ENCODE measurements at places on chromosomes 4 and X.
A peak's percentile ranks its signal among the peaks of the same experiment; 100 is the strongest.

DNA sequence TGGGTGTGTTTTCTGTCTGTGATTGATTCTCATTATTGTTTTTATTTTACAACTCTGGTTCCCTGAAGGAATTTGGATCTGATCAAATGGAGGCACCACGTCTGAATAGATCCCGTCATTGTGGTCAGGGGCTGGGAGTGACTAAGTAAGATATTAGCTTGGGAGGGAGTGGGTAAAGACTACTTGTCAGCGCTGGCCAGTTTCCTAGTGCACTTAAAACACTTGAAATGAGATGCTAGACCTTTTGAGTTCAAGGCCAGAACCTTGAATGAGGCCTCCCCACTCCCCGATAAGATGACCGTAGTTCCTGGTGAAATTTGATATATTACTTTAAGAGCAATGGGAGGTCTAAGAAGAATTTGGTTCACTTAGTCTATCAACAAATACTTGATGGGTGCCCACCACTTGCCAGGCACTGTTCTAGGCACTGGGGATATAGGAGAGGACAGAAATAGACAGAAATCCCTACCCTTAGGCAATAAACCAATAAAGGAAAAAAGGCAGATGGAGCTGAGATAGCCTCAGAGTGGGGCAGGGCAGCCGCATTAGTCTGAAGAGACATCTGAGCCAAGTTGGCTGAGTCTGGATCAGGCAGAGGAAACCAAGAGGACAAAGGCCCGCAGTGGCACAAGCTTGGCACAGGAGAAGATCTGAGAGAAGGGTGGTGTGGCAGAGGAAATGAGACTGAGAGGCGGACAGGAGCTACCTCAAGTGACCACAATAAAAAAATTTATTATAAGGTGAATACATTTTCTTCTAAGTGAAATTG lies 11.8 kb downstream of the FAM184B start:
- no peak for DNase-seq

GRCh38 chrX:119236623-119237561 lies 807 bp downstream of the PGRMC1 start:
- DNase-seq = peak; percentile 66

- no peak for DNase-seq
Observed at GRCh38 chrX:103614999-103615398, 7.2 kb downstream of the TCEAL3 start.

DNA sequence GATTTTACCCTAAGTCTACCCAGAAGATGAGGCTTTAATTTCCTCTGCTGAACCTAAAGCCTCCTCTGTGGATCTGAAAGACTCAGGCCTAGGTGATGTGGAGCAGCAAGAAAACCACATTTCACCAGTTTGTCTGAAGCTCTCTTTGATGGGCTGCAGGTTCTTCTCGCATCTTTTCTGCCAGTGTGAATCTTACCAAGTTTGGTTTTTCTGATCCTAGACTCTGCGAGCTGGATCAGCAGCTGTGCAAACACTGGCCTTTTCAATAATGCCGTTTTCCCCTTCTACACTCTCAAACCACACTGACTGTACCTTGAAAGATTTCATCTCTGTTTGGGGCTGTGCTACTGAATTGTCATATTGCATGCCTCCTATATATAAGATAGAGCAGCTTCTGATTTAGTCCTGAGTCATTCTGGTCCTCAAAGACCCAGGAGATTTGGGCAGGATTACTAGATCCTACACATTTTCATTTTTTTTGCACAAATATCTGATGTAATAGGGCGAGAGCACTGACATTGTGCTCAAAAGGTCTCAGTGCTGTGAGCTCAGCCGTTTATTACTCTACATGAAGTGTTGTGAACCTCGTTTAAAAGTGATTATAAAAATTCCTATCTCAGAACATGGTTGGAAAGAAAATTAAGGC lies 133.6 kb upstream of the FAM9C start:
- no peak for DNase-seq

DNA sequence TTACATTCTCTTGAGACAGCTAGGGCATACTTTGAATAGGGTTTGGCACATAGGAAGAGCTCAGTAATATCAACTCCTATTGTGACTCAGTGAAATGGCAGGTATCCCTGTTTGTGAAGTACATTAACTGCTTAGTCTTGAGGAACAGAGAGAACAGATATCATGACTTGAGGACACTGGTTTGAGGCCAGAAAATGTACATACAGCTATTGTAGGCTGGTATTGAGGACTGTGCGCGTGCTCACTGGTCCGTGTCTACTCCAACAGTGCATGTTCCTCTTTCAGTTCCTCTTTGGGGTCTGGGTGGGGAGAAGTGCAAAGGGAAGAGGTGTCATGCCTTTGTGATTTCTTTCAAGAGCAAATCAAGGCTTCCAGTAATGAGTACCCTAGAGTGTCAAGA lies 34.6 kb upstream of the TBC1D9 start:
- DNase-seq = no peak

- no peak for DNase-seq
Observed at GRCh38 chr4:71009086-71009485, 15.6 kb downstream of the DCK start.

DNA sequence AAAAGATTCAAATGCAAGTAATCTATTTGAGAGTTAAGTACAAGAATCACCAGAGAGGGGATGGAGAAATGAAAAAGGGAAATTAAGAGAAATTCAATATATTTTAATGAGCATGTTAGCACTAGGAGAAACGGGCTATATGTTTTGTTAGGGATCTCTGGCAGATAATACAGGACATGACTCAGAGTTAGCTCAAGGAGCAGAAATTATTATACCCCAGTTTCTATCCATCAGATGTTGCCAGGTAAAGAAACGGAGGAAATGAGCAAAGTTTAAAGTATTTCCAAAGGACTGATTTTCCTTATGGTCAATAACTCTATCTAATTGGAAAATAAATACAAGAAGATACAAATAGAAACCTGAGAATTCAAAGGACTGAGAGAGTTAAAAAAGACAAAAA lies 867.6 kb downstream of the TRAM1L1 start:
- no peak for DNase-seq

GRCh38 chr4:48748949-48749596 lies 31.0 kb downstream of the FRYL start:
- DNase-seq = no peak

GRCh38 chr4:138958519-138958918 lies 57.1 kb upstream of the NOCT start:
- DNase-seq = no peak

DNA sequence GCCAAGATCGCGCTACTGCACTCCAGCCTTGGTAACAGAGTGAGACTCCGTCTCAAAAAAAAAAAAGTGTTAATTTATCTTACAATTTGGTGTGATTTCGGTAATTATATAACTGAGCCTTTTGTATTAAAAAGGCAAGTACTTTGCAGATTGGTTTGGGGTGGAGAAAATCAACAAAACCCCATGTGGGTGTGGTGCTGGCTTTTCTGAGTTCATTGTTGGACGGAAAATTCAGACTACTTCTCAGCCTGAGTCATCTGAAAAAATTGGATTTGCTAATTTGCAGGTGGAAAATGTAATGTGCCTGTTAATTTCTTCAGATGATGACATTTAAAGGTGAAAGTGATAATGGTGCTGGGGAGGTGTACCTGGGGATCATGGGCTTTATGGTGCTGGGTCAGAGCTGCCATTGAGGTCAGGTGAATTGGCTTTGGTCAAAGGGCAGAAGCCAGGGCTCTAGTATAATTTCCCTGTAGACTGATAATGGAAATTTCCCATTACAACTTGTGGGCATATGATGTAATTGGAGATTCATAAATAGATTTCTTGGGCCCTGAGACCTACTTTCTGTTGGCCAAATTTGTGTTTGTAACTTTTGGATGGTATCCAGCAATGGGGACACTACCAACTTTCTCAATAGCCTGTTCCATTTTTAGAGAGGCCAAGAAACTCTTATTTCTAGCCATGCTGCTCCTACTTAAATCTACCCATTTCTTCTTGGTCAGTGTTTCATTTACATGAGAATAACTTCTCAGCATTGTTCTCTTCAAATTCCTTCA lies 74.3 kb upstream of the TEX13D start:
- DNase-seq = no peak

DNA sequence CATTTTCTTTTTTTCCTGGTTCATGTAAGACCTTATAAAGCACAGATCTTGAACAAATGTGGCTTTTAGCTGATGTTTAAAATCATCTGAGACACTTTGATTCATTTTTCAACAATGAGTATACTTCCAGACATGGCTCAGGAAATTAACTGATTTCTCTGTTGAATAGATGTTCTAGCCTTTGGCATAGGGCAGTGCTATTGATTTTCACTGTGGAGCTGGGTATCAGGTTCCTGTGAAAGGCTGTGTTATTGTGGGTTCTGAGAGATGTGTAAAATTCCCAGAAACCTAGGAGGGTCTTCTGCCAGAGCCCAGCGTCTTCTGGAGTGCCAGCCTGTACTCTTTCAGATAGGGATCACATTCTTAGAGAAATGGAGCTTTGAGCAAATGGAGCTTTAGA lies 278.9 kb downstream of the EPHA5 start:
- DNase-seq = peak; percentile 12

- peak; percentile 82 for DNase-seq
Observed at GRCh38 chrX:37745354-37745753, 34.5 kb upstream of the CYBB start.

GRCh38 chr4:86558797-86559196 lies 35.3 kb upstream of the PTPN13 start:
- DNase-seq = no peak

GRCh38 chrX:50168241-50168687 lies 32.5 kb downstream of the AKAP4 start:
- no peak for DNase-seq

DNA sequence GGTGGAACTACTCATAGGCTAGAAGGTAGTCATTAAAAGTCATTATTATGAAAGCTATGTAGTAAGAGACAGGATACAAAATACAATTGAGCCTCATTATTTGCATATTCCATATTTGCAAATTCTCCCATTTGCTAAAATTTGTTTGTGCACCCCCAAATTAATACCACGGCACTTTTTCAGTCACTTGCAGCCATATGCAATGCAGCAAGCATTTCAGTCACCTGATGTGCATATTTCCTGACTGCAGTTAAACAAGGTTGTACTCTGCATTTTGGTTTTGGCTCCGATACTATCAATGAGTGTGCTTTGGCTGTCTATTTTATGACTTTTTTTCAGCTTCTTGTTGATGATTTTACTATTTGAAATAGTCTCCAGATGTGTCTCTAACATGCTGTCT lies 62.9 kb downstream of the ZNF330 start:
- no peak for DNase-seq

- DNase-seq = no peak
Observed at GRCh38 chrX:9952300-9952699, 14.9 kb upstream of the CLDN34 start.

- DNase-seq = no peak
Observed at GRCh38 chrX:12526306-12526705, 264.9 kb upstream of the PRPS2 start.

GRCh38 chr4:36241771-36242170 lies 2.5 kb downstream of the ARAP2 start:
- no peak for DNase-seq

DNA sequence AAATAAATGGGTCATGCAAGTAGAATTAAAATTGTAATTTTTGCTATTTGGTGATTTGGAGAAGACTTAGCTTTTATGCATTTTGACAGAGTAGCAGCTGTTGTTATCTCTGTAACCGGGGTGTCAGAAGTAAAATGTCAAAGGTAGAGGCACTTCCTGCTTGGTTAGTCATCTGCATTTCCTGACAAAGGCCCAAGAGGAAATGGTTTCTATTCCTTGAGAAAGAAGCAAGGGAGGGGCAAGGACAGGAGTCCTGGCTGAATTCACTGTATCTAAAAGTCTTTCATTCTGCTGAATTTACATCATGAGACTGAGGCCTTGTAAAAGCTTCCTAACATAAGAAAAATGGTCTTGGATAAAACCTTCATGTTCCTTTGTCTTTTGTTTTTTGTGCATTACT lies 550.9 kb upstream of the BOD1L1 start:
- DNase-seq = no peak

DNA sequence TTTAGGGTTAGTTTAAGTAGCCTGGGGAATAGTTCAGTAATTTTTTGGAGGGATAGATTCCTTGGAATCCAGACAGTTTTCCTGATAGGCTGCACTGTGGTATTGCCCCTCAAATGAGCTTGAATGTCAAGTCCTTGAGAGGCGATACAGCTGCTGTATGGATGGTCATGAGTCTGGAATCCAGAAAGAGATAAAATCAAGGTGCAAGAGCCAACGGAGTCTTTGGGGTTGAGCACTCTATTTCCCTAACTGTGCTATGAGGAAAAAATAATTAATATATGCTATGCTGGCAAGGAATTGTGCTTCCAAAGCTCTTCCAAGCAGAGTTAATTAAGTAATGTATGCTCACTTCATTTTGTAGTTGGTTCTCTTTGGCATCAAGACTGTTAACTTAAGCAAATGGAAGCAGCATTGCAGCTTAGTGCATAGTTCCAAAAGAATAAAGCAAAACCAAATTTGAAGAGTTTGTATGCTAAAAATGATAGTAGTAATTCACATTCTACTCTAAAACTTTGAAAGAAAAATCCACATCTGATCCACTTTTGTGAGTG lies 48.8 kb downstream of the LIMCH1 start:
- no peak for DNase-seq

DNA sequence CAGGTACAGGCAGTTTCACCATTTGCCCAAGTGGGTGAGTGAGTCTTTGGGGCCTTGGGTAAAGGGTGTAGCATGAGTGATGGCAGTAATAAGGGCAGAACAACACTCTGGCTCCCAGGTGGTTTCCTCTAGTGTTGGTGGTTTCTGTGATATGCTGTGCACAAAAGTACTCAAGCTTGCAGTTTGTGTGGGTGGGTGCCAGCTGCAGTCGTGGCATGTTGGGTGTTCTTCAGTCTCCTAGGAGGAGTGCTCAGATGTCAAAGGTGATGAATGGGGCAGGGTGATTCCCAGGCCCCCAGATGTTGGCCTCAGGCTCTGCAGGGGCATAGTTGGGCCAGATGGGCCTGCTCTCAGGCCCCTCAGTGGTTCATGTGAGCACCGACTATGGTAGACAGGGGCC lies 166.1 kb upstream of the KLF8 start:
- DNase-seq = no peak

DNA sequence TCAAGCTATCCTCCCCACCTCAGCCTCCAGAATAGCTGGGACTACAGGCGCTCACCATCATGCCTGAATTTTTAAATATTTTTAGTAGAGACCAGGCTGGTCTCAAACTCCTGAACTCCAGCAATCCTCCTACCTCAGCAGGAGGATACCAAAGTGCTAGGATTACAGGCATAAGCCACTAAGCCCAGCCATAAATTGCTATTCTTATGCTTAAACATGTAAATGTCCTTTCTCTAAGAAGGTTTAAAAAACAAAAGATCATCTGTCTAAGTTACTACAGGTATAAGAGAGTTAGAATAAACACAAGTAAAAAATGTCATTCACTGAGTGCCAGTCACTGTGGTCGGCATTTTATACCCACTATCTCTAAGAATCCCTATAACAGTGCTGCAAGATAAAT lies 28.3 kb downstream of the PRMT9 start:
- DNase-seq = no peak

GRCh38 chr4:91226867-91227266 lies 1076.9 kb upstream of the GRID2 start:
- DNase-seq = no peak

DNA sequence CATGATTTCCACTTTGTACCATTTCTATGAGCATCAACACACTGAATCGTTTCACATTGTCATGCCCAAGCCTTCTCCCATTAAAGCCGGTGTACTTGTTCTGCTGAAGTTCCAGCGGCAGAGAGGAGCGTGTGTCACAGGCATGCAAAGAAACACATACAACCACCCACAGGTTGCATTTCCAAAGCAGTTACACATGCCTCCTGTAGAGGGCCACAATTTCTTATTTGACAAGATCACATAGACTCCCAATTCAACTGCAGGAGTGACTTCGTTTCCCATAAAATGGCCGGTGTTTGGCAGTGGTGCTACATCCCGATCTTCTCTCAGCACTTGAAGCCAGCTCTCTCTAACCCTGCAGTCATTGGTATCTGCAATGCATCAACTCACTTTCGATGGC lies 992.6 kb downstream of the NLGN4X start:
- DNase-seq = no peak
